ENCODE measurements at places on chromosomes 16 and 17.

DNA sequence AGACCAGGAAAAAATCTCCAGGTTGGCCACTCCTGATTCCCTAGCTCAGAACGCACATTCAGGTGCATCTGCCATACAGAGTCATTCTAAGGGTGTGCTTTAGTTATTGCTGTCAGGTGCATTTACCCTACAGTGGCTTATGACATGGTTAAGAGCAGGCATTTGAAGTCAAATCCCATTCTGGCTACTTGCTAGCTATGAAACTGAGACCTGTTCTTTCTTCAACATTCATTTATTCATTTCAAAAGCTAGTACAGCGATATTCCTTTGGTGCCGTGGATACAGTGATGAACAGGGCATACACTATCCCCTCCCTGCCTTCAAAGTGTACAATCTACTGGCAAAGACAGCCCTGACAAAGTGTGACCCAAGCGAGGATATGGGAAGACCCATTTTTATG is 508.3 kb downstream of the NPIPA7 start:
- DNase-seq: no peak

DNA sequence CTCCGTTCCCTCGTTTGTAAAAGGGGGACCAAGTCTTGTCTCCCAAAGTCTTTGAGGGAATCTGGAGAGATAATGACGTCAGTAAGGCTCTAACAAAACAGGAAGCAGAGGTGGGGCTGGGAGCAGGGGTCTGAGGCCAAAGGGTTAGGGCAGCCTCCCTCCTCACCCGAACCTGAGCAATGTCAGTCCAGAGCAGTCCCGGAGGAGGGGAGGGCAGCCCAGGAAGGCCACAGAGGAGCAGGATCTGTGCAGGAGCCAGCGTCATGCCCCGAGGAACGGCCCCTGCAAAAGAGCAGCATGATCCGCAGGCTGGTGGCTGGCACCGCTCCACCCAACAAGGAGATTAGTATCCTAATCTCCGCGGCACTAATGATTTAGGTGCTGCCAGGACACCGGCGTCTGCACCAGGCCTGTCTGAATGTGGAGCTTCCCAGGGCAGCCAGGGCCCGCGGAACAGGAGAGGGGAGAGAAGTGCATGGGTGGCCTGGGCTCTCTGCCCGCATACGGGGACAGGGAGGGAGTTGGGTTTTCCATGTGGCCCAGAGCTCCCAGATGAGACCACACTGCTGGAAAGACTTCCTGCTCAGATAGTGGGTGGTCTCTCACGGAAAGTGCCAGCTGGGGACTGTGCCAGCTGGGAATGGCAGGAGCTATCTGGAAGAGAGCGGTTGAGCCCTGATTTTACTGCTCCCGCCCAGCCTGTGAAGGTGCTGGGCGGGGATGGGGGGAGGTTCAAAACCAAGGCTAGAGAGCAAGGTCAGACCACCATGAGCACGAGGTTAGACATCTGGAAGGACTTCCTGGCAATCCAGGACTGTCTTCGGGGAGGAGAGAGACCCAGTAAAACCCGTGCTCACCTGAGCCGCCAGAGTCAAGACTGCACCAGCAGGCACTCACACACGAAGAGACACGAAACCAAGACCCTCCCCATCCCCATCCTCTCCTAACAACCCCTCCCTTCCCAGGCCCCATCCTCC is 11.0 kb upstream of the KRT17 start:
- DNase-seq: no peak

- DNase-seq: peak; percentile 63
Measured at GRCh38 chr17:16329519-16330271, 23.6 kb downstream of the CENPV start.

DNA sequence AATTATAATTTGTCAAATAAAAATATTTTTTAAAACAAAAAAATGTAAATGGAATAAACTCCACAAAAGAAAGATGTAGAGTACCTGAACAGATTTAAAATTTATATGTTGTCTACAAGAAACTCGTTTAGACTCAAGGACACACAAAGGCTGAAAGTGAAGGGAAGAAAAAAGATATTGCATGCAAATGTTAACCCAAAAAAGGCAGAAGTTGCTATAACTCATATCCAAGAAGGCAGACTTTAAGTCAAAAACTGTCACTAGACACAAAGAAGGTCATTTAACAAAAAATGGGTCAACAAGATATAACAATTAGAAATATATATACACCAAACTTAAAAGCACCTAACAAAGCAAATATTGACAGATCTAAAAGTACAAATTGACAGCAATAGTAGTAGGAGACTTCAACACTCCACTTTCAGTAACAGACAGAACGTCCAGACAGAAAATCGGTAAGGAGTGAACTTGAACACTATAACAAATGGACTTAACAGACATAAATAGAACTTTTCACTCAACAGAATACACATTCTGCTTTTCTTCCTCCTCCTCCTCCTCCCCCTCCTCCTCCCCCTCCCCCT is 40.8 kb upstream of the MYLK3 start:
- DNase-seq: no peak

DNA sequence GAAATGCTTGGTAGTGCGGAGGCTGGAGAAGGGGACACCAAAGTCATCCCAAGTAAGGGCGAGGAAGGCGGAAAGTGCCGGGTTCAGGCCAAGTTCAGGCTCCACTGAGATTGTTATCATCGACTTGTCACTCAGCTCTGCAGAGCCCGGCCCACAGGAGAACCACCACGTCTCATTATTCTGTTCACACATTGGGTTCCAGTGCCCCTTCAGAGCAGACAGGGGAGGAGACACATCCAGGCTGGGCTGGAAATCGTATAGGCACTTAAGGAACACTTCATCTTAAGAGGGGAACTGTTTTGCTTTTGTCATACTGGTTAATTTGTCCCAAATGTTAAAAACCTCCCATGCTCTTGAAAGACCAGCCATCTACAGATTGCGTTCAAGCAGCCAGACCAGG is 118.3 kb upstream of the ADAMTS18 start:
- no peak for DNase-seq

- DNase-seq: no peak
Measured at GRCh38 chr17:37359682-37360188, 16.1 kb upstream of the C17orf78 start.

DNA sequence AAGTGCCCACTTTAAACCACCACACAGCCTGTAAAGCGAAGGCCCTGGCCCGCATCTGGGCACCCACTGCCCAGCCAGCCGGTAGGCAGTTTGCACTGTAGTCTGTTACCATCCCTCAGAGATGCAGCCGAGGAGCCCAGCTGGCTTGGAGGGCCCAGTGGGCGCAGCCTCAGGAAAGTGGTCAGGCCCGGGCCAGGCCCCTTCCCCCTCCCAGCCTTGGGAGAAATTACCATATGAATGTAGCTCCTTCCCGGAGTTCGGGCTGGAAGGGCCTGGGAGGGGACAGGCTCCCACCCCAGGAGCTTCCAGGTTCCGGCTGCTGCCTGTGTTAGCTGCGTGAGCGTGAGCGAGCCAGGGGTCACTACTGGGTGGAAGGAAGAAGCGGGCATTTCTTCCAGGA is 325.4 kb downstream of the SEC14L1 start:
- no peak for DNase-seq

- DNase-seq: no peak
Measured at GRCh38 chr16:81537721-81538561, 93.3 kb downstream of the CMIP start.

DNA sequence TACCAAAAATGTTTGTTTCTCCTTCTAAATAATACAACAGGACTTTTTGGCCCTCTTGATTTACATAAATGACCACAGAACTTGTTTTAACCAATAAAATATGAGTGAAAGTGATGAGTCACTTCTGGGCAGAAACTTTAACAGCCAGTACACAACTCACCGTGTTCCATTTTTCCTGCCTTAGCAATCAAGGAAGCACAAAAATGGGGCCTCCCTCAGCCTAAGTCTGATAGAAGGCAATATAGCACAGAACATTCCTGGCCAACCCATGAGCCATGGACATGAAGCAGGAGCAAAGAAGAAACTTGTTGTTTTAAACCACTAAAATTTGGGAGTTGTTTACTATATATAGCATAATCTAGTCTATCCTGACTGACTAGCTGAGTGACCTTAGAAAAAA is 61.1 kb upstream of the MTMR4 start:
- peak; percentile 56 for DNase-seq

DNA sequence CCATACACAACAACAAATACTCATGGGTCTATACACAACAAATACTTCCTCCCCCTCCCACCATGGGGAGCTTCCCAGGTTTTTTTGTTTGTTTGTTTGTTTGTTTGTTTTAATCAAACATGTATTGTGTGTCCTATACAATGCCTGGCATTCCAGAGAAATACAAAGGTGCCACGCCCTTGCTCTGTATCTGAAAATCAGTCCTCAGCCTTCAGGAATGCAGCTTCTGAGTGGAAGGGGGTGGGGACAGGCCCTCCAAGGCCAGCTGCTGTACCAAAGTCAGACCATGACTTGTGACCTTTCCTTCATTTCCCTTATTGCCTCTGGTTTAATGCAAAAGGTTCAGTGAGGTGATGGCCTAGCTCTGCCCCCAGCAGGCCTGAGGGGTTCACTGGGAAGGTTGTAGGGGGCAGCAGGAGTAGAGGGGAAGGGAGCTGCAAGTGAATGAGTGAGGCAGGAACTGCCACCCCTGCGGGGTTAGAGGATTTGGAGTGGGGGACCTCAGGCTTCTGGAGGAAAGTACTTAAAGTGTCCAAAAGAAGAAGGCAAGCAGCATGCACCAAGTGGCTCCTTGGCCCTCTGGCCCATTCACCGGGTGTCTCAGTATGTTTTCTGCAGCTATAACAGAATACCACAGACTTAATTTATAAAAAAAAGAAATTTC is 105.2 kb downstream of the CLEC16A start:
- DNase-seq: no peak
